ENCODE measurements at places on chromosomes 4 and X.

DNA sequence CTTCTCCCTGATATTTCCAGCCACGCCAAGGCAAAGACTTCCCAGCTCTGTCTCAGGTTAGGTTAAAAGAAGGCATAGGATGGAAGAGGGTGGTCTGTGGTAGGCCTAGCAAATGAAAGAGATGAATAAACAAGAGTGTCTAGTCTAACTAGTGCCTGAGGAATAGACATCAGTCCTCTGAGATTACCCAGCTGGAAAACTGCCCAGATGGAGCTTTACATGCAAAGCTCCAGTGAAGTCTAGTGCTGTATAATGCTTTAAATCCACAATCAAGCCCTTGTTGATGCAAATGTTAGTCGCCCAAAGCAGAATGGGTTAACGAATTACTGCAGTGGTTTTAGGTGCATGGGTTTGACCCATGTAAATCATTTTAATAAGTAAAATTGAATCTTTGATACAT, 24.8 kb upstream of the GUCY1B1 start:
- no peak for DNase-seq

DNA sequence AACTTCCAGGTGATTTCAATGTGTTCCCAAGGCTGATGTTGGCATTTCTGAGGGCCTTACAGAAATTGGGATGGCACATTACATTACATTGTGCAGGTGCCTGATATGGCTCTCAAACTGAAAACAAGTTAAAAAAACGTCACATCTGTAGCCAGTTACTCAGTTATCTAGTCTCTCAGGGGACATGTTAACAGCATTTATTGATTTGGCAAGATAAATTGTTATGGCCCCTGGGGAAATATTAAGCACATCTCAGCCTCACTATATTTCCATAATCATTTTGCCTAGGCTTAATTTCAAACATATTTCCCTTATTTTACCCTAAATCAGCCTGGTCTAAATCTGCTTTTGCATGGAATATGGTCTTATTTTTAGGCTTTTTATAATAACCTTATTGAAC, 290.0 kb downstream of the IL15 start:
- no peak for DNase-seq

DNA sequence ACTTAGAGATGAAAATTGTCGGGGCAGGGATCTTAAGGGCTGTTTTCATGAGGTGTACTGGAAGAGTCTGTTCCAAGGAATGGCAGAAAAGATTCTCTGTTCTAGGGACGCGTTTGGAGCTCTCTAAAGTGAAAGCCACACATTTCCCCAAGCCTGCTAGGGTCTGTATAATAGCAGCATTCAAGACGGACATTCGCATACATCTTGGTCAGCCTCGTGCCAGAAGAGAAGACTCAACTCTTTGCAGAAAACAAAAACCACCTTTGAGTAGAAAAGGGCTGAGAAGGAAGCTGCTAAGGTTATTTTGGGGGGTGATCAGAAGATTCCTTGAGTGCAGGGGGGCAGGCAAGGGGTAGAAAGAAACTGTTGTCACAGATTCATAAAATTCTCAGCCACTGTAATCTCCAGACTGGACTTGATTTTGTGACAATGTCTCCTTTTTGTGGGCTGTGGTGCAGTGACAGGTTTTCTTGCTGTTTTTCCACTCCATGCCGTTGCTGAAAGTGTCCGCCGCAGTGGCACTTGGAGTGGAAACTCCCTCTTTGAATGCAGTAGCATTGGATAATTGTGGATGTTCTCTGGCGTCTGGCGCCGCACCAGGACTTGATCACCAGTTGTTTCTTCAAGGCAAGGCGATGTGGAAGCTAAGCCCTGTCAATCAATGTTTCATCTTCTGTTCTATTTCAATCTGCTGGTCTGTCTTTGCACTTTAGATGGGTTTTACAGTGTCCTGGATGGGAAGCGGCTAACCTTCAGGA, 2.9 kb downstream of the GYG2 start:
- DNase-seq: no peak

DNA sequence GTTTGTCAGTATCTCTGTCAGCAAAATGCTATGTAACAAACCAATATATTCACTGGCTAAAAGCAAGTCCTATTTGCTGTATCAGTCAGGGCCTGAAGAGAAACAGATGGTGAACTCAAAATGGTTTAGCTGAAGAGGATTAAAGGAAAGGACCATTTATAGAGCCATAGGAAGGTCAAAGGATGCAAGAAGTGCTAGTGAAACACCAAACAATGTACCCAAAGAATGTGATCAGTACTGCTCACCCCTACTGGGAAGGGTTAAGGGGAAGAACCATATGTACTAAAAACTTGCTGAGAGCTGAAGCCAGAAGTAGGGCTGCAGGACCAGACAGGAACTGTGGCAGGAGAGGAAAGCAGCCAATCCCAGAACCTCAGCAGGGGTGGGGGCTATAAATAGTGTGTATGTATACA, 479.3 kb downstream of the INPP4B start:
- DNase-seq: no peak

GRCh38 chr4:71009890-71010588, 16.6 kb downstream of the DCK start:
- peak; percentile 15 for DNase-seq

GRCh38 chrX:134074151-134074550, 88.8 kb upstream of the GPC3 start:
- no peak for DNase-seq

- no peak for DNase-seq
These were observed 7.1 kb upstream of the CXCL5 start for GRCh38 chr4:74005528-74005927.

DNA sequence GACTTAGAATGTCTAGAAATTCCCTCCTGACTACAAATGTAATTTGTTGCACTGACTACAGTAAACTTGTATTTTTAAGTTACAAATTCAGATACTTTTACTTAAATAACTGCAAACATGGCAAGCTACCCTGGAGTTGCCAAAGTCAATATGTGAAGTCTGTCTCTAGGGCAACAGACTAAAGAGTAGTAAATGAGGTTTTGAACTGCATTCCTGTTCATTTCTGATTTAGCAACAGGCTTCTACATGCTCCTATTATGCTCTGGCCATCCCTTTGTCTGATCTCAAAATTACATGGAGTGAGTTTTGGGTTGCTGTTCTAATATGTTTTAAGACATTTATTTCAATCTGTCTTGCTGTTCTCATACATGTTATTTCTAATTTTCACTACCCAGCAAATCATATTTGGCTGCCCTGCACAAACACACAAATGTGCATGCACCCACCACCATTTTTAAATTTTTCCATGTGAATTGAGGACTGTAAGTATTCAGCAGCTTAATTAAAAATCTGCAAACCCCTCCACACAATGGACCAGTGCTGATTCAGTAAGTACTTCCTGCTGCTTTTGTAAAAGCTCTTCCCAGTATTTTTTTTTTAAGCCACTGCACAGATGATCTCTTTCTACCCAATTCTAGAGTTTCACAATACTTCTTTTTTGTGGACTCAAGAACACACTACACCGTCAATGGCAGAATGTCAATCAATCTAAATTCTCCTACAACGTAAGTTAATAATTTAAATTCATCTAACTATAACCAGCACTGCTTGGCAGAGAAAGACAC, 26.7 kb downstream of the SH3RF1 start:
- no peak for DNase-seq

GRCh38 chrX:17632942-17633341, 104.4 kb upstream of the SCML1 start:
- DNase-seq: no peak

GRCh38 chr4:76696109-76696508, 201.8 kb downstream of the SOWAHB start:
- no peak for DNase-seq

DNA sequence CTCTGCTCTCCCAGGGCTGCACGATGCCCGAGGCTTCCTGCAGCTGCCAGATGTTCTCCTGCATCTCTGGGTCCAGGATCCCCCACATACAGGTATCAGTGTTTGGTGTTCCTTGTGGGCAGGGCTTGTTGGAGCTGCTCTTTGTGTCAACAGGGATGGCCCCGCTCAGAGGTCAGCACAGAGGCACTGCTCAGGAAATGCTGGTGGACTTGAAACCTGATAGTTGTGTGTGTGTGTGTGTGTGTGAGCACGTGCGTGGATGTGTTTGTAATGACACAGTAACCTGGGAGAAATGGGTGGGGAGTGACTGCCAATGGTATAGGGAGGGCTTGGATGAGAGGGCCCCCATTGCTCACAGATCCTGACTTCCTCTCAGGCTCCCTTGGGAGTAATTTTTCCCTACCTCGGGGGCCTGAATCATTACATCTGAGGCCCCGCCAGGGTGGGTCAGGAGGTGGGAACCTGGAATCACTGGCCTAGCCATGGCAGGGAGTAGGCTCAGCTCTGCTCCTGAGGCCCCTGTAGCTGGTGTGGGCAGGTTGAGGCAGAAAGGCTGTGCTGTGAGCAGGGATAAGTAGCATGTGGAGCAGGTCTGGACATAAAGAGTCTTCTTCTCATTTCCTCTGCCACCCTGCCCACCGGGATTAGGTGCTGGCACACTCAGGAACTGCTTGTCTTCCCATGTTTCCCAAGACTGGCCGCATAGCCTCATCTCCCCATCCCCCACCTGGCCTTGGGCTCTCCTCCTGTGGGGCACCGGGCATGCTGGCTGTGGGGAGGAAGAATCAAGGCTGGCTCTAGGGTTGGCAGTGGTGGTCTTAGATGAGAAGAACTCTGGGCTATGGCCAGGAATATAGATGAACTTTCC, 2.5 kb upstream of the EFNB1 start:
- no peak for DNase-seq

- DNase-seq: no peak
These were observed 97.0 kb upstream of the SLC6A14 start for GRCh38 chrX:116339407-116339806.

GRCh38 chr4:38673130-38673978, 9.4 kb downstream of the KLF3 start:
- DNase-seq: no peak

GRCh38 chr4:18381186-18381585, 359.6 kb upstream of the LCORL start:
- DNase-seq: no peak

DNA sequence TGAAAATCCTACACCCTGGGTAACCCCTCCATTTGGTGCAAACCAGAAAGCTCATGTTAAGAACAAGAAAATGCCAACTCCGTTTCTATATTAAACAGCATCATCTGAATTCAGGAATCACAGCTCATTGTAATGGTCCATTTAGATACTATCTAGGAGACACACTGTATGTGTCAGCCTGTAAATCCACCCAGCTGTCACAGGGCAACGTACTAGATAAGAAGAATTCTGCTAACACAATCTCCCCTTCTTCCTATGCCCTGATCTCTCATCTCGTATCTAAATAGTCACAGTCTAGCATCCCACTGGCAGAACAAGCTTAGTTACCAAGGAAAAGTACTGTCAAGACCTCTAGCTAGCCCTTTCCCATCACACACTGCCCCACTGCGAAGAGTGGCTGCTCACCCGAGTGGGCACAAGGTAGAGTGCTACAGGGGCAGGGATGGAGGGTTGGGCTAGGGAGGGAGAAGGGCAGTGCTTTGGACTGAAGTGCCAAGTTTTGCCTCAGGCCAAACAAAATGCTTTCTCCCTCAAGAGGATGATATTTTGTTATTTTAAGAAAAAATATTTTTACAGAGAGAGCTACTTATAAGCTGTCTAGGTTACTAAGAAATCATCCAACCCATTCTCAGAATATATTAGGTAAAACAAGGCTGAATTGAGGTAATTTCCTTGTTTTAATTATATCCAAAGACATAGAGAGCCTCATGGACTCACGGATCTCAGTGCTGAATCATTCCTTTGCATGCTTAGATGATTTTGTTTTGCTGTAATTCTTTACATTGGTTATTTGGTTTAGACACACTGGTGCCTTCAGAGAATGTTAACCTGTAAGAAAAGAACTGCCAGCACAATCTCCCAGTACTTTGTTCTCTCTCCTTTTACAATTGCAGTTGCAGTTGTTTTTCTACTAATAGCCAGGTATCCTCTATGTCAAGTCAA, 196.6 kb downstream of the PRDM5 start:
- no peak for DNase-seq

DNA sequence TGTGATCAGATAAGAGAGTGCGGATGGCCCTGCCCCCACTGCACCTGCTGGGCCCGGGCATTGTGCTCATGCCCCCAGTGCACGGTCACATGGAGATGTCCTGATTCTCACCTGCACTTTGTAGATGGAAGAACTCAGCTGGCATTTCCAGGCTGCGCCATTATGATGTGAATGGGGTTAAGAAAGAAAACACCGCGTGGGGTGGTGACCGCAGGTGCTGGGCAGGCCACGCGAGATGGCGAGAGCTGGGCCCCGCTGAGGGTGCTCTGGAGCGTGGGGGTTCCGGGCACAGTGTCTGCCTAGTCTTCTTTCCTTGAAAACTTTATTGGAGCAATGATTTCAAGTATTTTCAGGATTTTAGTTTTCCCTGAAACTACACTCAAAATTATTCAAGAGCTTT, 17.8 kb upstream of the HGFAC start:
- no peak for DNase-seq

- DNase-seq: no peak
These were observed 27.8 kb upstream of the ALB start for GRCh38 chr4:73376251-73376650.

- DNase-seq: peak; percentile 38
These were observed 10.7 kb upstream of the CXCL8 start for GRCh38 chr4:73729534-73730165.

DNA sequence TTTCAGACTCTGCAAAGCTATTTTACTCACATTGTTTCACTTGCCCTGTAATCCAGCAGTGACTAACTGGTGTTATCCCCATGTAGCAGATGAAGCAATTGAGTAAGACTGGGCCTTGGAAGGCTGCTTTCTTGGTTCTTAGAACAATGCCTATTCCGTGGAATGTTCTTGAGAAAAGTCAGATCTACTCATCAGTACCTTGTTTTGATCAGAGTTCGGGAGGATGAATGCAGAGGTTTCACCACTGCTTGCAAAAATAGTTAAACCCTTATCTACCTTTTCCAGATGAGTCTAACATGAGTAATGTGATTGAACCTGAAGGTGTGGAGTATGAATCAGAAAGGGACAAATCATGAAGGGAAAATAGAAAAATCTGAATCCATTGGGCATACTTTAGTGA, 1.8 kb downstream of the MAOB start:
- DNase-seq: no peak

- DNase-seq: no peak
These were observed 2.7 kb downstream of the FAM120C start for GRCh38 chrX:54180403-54180802.
